ENCODE measurements at places on chromosomes 3 and 15. TPM values are rescaled to one million over a fixed set of nuclear protein-coding genes. Genes with fewer than 3 reads are reported as not detected.

- DNase-seq, result no peak
Measured at GRCh38 chr3:167813169-167814123, 77.9 kb downstream of the SERPINI1 start.

GRCh38 chr15:95958382-95958781, 372.1 kb upstream of the NR2F2 start:
- no peak for DNase-seq

DNA sequence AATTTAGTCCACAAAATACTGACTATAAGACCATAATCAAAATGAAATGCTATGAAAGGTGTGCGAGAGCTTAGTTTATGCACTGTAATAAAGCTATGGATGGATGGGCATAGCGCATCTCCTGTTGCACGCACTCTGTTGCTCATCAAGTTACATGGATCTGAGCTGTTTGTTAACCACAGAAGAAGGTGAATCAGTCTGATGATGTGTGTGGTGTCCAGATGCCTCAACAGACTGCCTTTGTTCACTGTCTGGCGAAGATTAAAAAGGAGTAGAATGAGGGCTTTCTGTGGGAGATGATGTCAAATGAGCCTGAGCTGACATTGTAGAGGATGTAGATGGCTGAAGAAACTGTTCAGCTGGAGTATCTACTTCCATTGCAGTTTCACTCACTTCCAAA, 36.1 kb downstream of the NSMCE3 start:
- DNase-seq, result no peak

DNA sequence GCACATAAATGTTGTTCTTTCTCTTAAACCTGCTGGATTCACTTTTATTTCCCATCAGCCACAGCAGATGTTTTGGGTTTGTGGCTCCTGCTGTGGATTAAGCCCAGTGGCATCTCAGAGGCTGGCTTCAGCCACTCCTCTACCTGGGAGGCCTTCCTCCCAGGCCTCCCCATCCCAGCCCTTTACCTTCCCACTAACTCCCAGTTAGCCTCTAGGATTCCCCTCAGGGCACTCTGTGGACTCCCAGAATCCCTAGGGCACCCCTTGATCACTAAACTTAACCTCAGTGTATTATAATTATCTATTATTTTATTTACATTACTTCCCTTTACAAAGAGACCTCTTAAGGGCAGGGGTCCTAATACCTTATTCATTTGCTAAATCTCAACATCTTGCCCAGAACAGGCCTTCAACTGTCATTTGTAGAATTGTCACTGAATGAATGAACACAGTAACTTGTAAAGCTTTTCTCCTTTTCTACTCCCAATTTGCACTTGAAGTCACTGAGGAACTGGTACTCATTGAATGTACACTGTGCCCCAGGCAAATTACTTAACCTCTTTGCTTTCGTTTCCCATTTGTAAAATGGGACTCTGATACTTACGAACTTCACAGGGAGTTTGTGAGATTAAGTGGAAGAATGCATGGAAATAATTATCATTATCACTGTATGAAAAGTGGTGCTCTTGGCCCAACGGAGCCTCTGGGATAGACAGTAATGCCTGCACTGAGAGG, 8.3 kb downstream of the CCDC13 start:
- no peak for DNase-seq

The GPR27 gene
- total RNA-seq, result not detected

The TPRG1 gene
- 5.7 TPM for total RNA-seq

All from naive thymus-derived CD8-positive, alpha-beta T cell (primary cell).